Brain (organoid and tissue), 16 donors: ENCODE measurements at places on chromosomes 3 and 15.

GRCh38 chr3:45683417-45684326, 5.5 kb upstream of the SACM1L start:
- no peak for DNase-seq

GRCh38 chr15:71085809-71086208, 29.5 kb upstream of the THSD4 start:
- peak; percentile 24 for DNase-seq

DNA sequence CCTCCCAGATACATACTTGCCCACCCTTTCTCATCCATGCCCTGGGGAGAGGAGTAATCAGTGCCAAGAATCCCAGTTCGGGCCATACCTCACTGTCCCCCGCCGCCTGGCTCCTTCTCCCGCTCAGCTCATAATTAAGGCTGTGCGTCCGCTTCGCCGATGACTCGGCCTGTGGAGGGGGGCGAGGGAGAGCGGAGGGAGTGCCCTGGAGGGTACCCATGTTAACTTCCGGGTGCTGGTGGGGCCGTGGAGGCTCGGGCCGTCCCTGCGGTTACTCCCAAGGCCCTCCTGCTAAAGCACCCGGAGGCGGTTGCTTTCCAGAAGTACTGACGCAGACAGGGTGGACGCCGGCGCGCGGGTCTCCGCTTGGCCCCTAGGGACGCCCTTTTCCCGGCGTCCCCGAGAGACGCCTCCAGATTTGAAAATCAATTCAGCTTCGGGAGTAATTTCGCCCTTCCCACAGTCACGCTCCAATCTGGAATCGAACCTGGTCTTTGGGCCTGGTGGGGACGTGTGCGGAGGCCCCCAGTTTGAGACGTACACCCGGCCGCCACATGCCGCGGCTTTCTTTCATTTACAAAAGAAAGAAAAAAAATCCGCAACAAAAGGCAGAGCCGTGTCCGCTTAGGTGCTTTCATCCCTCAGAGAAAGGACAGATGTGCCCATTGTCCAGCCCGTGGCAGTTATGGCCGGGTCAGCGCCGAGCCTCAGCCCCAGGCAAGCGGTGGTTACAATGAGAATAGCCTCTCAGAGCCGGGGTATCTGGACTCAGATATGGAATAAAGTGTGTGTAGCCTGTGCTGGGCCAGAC, 1.0 kb upstream of the ONECUT1 start:
- no peak for DNase-seq

DNA sequence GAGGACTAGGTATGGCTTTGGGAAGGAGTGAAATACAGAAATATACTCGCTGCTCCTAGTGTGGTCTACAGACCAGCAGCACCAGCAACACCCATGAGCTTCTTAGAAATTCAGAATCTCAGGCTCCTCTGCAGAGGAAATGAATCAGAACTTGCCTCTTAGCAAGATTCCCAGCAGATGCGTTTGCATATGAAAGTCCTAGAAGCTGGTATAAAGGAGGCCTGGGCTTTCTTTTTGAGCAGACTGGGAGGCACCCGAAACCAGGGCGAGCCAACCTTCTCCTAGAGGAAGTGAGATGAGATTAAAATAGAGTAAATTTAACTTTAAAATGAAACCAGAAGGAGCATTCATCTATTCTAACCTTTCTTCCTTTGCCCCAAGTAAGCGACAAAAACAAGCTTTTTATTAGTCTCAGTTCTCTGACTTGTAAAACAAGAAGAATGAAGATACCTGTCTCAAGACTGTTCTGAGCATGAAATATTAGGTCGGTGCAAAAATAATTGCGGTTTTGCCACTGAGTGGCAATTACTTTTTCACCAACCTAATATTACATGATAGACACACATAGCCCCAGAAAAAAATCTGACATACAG, 140.0 kb downstream of the PDZRN3 start:
- DNase-seq = no peak

DNA sequence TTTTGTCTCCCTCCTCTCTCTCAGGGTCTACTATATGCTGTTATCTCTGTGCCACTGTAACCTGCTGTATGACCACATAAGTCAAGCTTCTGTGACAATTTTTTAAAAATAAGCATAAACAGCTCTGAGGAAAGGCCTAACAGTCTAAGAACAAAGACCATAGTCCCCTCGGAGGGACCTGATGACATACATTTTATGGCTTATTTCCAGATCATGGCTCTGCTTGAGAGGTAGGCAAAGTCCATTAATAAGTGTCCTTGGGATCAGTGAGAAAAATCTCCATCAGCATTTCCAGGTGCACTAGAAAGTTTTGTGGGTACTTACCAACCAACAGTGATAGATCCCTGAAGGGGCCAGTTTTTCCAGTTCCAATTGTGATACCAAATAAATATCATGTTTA, 123.8 kb downstream of the TNIK start:
- DNase-seq = no peak

DNA sequence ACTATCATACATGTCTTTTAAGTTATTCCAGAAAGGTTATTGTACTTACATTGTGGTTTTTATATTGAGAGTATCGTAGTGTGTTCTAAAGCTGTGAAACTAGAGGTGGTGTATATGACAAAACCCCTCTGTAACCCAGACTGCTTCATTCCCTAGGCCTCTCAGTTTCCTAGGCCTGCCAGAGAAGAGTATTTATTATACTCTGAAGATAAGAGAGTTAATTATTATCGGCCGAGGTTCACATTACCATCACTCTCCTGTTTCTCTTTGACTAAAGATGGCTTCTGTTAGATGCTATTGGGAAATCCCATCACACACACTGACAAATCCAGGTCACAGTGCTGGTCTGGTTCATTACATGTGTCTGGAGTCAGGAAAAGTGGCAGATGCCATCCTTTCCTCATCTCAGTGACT, 20.5 kb downstream of the EXOSC7 start:
- DNase-seq = no peak

DNA sequence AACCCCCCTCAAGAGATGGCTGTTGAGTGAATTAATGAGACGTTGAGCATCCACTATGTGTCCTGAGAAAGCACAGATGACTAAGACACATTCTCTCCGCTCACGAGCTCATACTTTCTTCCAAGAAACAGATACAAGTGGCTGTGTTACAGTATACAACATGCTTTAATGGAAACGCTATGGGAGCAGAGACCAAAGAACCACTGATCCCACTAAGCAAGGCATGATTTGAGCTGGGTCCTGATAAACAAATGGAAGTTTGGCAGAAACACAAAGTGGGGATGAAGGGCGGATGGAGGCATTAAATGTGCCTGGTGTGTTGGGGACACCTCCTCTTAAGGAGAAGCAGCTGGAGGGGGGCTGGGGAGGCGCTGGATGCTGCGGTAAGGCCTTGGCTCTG, 129.4 kb downstream of the UACA start:
- no peak for DNase-seq

DNA sequence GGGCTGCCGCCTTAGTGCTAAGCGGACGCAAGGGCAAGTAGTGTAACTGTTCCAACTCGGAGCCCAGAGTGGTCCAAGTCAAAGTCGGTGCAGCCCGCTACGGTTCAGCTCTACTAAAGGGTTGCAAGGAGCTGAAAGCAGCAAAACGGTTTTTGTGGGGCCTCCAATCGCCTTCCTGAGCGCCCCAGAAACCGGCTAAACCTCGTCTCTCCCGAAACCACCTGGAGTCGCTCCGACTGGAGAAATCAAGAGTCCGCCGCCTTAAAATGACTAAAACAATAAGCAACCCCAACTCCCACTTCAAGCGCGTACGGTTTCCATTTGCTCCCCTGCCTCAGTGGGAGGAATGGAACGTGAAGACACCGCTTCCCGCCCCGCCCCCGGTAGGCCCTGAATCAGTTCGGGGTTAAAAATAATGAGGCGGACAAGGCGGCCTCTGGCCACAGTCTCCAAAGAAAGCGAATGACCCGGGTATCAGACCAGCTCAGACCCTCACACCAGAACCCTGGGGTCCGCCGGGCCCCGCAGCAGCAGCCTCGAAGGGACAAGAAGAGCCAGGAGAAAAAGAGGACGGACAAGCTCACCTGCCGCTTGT, 401 bp downstream of the SEC11A start:
- DNase-seq = no peak
